ENCODE measurements at places on chromosomes 6 and 20.

DNA sequence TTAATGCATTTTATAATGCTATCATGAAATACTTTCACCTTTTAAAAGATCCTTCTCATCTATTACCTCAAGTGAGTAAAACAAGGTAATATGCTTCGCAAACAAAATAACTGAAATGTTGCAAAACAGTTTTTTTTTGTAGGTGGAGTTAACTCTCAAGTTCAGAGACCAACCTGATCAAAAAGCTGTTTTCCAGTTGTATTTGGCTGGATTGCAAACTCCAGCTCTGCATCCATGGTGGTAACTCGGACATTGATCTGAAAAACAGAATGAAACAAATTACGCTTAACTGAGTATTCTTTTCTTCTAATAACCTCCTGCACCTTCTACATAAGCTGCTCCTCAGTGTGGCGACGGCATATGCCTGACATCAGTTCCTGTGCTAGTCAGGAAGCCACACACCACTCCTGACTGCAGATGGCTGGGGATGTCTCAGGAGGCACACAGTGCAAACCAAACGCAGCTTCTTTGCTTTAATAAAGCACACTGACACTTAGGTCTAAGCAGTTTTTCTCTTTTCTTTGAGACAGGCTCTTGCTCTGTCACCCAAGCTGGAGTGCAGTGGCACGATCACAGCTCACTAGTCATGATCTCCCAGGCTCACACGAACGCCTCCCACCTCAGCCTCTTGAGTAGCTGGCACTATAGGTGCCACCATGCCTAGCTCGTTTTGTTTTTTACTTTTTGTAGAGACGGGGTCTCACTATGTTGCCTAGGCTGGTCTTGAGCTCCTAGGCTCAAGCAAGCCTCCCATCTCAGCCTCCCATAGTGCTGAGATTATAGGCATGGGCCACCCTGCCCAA is 29.9 kb downstream of the EZR start:
- peak; percentile 40 for DNase-seq

- peak; percentile 54 for DNase-seq
Observed at GRCh38 chr20:63101781-63102720, 95.3 kb upstream of the BHLHE23 start.

GRCh38 chr6:26537846-26538571 is at the start of gene HMGN4:
TSS of gene HMGN4 (plus strand) at chr6:26538366. CDS start at chr6:26545207, 6,841 bp downstream.
- DNase-seq = peak; percentile 95

GRCh38 chr6:46796848-46797580 is 3.8 kb downstream of the MEP1A start:
- DNase-seq = no peak

DNA sequence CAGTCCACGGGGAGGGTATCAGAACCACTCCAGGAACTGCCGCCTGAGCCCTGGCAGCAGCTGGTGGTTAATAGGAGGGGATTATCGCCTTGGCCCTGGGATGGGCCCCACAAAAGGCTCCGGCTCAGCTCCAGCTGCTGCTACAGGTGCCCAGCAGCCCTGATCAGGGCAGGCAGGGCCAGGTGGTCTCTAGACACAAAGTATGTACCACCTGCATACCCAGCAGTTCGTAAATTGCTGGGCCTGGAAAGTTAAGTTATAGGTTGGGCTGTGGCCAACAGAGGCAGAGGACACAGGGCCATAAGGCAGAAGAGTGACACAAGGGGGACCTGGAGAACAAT is 35.1 kb downstream of the RRBP1 start:
- DNase-seq = no peak

Measured in islet precursor cell (in vitro differentiated cells).